ENCODE measurements at places on chromosomes 7 and 10. TPM values are rescaled to one million over a fixed set of nuclear protein-coding genes. Genes with fewer than 3 reads are reported as not detected.

- no peak for DNase-seq
Measured at GRCh38 chr10:24193330-24193729, 15.6 kb upstream of the KIAA1217 start.

- no peak for DNase-seq
Measured at GRCh38 chr7:139232377-139232717, 1.3 kb downstream of the UBN2 start.

DNA sequence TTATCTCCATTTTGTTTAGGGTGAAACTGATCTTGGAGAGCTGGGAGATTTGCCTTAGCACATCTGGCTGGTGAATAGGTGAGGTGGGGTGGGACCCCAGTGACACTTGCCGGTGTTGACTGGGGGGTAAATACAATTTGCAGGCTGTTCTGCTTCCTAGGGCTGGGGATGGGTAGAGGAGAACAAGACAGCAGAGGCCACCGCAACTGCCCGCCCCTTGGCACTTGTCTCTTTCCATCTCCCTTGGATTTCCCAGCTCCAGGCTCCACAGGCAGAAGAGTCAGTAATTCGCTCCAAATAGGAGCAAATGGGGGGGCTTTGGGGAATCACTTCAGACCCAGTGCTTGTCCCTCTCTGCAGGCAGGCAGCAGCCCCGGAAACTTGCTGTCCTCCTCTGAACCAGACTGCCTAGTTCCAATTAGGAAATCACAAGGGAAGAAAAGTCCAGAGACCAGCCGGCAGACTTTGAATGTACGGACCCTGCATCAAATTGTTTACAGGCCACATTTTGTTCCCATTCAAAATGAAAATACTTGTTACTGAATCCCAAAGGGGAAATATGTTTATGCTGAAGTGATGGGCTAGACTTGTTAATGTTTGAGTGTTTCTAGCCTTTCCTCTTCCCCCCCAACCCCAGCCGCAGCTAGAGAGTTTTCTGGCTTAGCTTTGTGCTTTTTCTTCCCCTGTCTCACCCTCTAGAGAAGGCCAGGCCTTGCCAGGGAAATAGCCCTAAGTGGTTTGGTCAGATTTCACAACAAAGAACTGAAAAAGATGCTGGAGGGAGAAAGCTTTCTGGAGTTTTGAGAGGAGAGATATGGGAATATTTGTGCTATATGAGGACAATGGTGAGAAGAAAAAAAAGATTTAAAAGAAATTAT is 10.0 kb upstream of the INPP5F start:
- no peak for DNase-seq

The EBF3 gene
- 7.3 TPM for total RNA-seq

The HOXA9 gene
- 0.50 TPM for total RNA-seq

Measured in esophagus muscularis mucosa (tissue), 4 donors.